ENCODE measurements at places on chromosomes 4 and X.

DNA sequence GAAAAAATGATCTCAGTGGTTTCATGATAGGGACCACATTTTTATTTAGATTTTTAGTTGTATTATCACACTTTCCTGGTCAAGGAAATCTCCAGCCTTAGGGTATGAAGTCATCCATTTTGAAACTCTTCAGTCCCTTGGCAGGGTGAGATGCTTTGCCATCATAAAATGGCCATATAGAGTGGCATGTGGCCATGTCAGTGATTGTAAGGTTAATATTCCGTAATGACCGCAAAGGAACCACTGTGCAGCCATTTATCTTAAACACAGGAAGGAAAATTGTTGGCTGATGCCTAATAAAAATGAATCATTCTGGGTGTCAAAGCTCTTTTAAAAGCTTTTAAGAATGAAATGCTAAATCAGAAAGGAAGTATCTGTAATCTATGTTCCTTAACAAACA, 35.6 kb downstream of the COMMD8 start:
- DNase-seq: no peak

GRCh38 chrX:13341491-13342101, 21.7 kb upstream of the ATXN3L start:
- DNase-seq: no peak

GRCh38 chr4:76270244-76271175, 19.0 kb downstream of the FAM47E start:
- no peak for DNase-seq

DNA sequence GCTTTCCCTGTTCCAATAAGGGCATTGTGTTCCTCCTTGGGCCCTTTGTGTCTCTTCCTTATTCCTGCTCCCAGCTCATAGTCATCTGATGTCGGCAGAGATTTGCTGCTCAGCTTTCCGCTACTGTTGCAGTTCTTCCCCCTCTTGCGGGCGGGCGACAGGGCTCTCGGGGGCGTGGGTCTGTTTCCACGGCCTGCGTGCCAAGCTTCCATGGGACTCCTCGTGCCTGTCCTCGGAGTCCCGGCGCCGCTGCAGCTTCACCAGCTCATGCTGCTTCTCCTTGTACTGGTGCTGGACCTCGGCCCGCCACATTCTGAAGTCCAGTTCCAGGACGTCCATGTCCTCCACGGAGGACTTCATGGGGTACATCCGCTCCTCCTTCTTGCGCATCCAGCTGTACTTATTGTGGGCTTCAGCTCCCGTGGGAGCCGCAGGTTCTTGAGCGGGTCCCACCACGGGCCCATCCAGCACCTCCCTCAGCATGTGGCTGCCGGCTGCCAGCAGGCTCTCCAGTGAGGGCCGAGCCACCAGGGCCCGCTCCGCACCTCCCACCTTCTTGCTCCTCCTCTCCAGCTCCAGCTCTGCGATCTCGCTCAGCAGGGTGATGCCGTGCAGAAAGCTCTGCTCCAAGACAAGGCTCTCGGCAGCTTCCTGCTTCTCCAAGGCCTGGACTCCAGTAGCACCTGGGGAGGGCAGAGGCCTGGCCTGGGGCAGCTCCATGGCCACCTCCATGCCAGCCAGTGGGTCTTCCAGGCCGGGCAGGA, 74.1 kb upstream of the UCP1 start:
- DNase-seq: no peak

DNA sequence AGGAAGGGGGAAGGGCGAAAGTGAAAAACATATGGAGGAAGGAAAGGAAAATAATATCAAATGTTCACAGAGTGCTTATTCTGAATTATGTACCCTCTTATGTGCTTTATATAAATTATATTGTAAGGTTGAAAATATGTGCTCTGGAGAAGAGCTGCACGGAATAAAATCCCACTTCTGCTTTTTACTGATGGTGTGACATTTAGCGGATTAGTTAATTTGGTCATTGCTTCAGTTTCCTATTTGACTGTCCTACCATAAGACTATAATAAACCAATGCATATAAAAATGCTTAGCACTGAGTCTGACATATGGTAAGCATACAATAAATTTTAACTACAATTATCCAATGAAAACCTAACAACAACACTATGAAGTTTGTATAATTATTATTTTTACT, 86.2 kb downstream of the NPFFR2 start:
- DNase-seq: no peak

DNA sequence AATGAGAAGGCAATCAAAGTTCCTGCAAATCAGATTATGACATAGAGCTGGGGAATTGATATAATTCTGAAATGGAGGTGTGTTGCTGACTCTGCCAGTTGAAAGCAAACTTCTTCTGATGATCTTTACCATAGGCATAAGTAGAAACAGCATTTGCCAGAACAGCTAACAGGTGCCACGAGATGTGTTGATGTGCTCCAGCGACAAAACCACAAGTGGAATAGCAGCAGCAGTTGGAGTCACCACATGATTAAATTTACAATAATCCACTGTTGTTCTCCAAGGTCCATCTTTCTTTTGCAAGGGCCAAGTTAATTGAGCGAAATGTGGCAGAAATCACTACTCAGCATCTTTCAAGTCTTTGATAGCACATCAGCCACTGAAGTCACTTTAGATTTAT, 3.7 kb upstream of the OSTC start:
- no peak for DNase-seq

DNA sequence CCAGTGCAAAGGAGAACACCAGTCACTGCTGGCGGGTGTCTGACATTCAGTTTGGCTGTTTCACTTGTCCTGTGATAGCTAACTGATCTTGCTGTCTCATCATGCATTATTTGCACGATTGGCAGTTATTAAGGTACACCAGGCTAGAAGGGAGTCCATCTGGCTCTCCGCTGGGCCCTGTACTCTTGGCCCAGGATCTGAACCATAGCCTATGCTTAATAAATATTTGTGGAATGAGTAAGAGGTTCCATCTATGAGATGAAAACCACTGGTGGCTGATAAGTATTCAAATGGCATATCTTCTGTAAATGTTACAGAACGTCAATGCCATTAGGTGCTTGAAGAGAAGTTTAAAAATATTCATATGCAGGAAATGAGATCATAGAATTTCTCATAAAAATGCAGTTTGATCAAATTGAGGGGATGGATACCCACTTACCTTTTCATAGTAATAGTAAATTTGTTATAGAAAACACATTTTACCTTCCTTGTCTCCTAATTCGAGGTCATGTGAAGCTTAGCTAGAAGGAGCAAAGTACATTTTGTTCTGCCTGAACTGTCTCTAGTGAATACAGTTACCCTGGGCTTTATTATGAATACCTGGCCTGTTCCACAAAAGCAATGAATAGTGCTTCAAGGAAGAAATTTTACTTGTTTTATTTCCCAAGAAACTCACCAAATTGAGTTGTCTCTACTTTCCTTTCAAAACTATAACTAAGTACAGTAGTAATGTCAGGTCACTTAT, 213.5 kb downstream of the CBR4 start:
- no peak for DNase-seq

DNA sequence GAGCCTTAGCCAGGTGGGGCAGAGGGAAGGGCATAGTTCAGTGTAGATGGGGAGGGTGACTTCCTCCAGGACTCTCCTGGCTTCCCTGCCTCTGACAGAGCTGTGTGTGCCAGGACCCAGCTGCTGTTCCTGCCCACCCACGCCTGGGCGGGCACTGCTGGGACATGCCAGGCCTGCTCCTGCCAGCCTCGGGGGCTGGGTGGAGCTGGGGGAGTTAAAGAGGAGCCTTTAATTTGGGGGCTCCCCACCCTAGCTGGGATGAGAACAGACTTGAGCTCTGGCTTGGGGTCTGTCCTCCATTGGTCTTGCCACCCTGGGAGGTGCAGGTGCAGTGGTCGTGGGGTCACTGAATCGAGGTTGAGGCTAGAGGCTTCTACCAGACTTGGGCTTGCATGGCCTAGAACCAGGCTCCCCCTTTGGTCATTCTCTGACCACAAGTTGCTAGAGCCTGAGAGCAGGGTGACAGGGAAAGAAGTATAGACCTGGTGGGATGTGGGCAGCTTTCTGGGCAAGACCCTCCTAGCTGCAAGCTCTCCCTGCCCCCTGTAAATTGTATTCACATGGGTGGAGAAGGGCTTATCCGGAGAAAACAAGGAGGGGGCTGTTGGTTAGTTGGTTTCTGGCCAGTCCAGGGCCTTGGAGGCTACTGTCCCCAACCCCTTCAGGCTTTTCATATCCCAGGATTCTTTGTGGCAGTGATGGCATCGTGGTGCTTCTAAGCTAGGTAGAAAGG, 5.7 kb downstream of the EFNB1 start:
- DNase-seq: no peak

- no peak for DNase-seq
Measured at GRCh38 chr4:10728016-10728415, 43.4 kb upstream of the CLNK start.

GRCh38 chrX:67546496-67547423, 2.9 kb downstream of the AR start:
- DNase-seq: no peak

- no peak for DNase-seq
Measured at GRCh38 chr4:871484-871883, 45.6 kb upstream of the CPLX1 start.

- DNase-seq: no peak
Measured at GRCh38 chrX:119240356-119240755, 4.3 kb downstream of the PGRMC1 start.

- no peak for DNase-seq
Measured at GRCh38 chr4:11451716-11452115, 23.0 kb upstream of the HS3ST1 start.

DNA sequence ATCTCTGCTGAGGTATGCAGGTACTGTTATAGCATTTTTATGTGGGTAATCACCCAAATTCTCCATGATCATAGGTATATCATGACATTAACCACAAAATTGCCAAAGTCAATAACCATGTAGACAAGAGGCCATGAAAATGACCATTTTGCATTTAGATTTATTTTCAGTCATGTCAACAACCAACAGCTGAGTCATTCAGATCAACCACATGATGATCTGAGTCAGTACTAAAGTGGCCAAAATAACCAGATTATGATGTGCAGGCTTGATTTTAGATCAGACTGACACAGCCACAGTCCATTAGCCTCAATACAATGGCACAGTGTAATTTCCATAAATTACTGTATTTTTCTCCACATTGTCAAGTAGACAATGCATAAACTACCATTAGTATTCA, 240.5 kb downstream of the GRIA3 start:
- DNase-seq: no peak

DNA sequence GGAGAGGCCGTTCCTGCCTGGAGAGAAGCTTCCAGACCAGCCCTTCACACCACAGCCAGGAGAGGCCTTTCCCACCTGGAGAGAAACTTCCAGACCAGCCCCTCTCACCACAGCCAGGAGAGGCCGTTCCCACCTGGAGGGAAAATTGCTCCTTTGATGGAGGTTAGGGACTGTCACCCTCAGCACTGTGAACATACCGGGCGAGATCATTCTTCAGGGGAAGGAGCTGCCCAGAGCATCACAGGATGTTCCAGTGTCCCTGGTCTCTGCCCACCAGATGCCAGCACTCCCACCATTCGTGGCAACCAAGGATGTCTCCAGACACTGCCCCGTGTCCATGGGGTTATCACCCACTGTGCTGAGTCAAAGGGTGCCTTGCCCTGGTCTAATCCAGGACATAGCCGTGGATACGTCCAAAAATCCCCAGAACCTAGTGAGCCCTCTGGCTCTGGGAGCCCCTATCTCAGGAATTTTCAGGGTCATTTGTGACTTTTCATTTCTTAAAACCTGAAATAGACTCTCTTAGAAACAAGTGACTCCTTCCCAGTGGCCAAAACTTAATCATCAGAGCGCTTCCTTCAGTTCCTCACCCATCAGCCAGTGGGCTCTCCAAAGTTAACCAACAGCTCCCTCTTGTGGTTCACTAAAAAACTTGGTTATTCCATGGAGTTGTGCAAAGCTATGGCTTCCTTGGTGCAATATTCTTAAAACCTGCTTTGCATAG, 80.2 kb downstream of the CRMP1 start:
- DNase-seq: peak; percentile 62

GRCh38 chrX:87805829-87806490, 288.4 kb downstream of the KLHL4 start:
- no peak for DNase-seq

DNA sequence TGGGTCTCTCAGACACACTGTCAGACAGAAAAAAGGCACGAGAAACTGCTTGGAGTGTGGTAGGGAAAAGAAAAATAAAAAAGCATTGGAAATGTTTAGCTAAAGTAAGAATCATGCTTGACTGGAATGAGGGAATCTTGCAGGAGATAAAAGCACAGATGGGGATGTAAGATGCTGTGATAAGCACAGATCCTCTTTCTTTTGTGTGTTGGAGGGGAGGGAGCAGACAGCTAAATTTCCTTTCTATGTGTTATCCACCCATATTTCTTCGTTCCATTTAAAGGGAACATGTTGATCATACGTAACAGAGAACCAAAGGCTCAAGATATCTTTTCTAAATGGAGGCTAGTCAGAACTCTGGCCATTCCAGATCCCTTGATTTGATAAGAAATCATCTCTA, 614.0 kb upstream of the LCORL start:
- DNase-seq: no peak

DNA sequence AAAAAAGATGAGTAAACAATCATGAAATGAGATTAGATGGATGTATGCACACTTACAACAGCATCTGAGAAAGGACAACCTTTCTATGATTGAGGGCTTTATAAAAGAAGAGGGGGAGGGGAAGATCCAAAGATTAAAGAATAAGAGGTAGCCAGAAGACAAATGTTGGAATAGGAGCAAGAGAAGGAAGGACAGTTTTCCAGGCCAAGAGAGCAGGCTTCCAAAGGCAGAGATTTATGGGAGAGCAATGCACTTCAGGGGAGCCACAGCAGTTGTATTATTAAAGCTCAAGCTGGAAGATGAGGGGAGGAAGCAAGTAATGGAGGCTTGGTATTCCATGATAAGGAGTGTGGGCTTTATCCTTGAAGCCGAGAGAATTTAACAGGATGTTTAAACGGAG, 110.3 kb upstream of the PTPN13 start:
- DNase-seq: no peak

GRCh38 chr4:69322055-69322454, 41.8 kb downstream of the UGT2B28 start:
- DNase-seq: peak; percentile 11

DNA sequence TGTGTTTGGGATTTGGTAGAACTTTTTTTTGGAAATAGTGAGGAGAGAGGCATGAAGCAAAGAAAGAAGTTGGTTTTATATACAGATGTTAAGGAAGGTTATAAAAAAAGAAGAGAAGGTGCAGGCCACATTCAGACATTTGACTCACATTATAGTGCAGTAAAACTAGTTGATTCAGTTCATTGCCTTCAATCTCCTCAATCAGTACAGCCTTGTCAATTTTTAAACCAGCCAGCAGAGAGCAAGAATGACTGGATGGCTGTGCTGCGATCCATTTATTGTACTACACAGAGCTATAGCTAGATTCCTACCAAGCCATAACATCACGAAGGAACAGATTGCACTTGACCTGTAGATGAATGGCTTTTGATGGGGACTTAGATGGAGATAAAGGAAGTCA, 79.7 kb upstream of the LSM6 start:
- no peak for DNase-seq

GRCh38 chr4:1115528-1116293, 2.3 kb upstream of the RNF212 start:
- DNase-seq: no peak

- no peak for DNase-seq
Measured at GRCh38 chr4:130043732-130044160, 947.8 kb downstream of the C4orf33 start.
